CD4-positive, alpha-beta T cell treated with Interleukin-15 for 4 hours (primary cell): ENCODE measurements at places on chromosomes 12 and 14.

DNA sequence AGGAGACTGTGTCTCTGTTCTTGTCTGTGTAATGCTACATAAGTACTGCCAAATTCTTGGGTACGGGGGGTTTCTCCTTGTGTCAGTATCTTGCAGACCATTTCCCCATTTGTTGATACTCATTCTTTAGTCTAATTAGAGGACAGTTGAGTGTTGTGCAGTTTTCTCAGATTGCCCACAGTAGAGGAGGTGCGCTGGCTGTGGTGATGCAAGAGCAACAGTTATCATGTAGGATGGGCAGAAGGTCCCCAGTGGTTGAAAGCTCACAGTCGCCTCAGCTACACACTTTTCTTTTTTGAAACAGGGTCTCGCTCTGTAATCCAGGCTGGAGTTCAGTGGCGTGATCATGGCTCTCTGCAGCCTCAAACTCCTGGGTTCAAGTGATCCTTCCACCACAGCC, 37.8 kb upstream of the ATP2A2 start:
- DNase-seq = no peak

DNA sequence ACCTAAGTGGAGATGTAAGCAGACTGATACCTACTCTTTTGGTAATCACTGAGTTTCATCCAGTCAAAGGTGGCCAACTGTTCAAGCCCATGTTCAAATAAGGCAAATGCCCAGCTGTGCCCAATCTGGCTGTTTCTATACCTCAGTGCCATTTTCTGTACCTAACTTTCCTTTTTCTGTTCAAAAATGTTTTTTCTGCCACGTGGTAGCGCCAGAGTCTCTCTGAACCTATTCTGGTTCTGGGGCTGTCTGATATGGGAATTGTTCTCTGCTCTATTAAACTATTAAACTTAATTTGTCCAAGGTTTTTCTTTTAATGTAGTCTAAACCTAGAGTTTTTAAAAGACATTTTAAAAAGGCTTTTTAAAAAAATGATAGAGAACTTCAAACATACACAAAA, 391.2 kb downstream of the NOVA1 start:
- DNase-seq = no peak

DNA sequence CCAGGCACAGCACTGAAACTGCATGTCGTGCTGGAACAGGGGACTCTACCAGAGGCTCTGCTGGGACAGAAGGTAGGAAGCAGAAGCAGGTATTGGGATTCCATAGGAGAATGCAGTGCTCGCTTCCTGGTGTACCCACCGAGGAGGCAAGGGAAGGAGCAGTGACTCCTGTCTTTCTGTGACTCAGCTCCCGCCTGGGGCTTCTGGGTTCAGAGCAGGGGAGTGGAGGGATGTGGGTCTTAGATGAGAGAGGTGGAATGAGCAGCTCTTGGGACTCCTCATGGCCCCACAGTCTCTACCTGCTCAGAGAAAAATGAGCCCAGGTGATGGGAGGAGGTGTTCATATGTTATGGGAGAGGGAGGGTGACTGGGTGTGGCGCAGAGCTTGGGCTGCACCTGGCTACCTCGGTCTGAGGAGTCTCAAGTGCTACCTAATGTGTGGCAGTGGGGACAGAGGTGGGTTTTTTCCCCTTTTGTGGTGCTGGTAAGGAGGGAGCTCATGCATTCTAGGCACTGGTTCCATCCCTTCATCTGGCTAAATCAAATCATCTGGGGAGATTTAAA, 26.3 kb downstream of the WNT5B start:
- DNase-seq = no peak

- no peak for DNase-seq
Observed at GRCh38 chr12:27528788-27529187, 4.8 kb downstream of the PPFIBP1 start.

DNA sequence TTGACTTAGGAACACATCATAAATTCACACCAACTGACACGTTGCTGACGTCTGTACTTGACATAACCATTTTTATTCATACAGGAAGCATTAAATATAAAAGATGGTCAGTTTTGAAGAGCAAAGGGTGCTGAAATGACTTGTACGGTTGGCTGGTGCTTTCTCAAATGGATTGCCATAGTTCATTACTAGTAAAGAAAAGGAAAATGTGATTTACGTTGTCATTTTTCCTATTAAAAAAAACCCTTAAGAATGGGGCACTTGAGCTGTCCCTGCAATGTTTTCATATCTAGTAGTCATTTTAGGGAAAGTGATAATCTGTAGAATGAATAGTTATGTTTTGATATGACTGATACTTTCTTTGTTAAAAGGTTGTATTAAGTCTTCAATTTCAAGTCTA, 22.5 kb upstream of the MANSC4 start:
- DNase-seq = no peak

DNA sequence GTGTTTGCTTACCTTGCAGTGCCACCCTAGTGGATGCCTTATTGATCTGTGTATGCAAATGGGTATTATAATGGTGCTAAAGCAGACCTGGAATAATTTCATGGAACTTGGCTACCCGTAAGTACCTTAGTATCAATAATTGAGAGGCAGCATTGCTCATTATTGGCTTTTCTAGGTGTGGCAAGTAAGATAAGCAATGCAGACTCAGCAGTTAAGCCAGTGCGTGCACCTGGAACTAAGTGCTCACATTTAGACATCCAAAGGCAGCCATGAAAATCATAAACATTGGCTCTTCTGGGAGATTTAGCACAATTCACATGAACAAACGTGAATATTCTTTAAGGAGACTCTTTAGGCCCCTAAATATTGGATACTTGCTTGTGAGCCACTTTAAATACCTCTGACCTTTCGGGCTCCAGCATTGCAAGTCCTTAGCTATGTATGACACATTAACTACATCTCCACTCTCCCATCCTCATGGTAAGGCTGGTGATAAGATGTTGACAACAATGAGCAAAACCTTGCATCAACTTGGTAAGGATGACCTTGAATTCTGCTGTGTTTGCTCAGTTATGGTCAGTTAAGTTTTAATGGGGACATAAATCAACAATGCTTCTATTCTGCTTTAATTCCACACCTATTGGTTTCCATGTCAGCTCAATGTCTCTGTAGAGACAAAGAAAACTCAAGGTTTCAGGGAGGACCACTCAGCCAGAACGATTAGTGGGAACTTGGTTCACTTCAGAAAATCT, 112.0 kb downstream of the SLC5A8 start:
- no peak for DNase-seq

DNA sequence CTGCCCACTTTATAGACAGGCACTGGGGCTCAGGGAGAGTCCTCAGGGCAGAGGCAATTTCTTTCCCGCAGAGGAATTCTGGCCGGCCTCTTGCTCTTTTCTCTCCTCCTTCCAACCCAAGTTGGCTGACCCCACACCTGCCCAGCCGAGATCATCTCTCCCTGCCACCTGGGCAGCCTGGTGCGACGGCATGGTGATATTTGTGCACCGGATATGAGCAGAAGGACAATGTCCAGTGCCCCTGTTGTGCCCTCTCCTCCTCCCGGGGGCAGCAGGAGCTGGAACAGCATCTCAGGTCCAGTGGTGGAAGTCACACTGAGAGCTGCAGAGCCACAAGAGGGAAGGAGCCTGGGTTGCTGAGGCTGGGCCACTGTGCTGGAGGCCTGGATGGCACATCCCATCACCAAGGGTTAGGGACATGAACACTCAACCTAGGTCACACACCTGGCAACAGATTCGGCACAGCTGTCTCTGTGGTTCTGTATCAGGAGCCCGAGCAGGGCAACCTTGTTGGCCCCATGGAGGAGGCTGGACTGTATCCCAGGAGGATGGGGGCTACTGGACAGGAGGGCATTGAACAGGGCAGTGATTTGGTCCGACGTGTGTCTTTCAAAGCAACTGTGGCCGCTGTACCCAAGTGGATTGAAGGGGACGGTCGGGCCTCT, 57.7 kb upstream of the DIO3 start:
- no peak for DNase-seq

- no peak for DNase-seq
Observed at GRCh38 chr12:6685814-6686213, 3.4 kb downstream of the ZNF384 start.

DNA sequence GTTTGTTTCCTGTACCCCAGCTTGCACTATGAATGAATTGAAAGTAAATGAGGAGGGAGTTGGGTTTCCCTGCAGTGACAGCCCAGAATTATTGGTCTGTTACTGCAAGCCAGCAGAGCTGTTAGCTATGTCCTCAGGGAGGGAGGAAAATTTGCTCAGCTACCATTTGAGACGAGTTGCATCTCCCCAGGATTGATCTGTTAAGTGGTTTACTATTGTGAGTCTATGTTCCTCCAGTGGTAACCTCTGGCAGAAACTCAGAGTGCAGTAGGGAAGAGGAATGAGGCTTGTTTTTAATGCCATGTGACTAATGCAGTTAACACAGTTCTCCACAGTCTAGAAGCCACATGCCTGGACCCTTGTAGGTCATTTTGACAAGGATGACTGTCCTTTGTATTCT, 173.9 kb downstream of the SLC15A4 start:
- no peak for DNase-seq

DNA sequence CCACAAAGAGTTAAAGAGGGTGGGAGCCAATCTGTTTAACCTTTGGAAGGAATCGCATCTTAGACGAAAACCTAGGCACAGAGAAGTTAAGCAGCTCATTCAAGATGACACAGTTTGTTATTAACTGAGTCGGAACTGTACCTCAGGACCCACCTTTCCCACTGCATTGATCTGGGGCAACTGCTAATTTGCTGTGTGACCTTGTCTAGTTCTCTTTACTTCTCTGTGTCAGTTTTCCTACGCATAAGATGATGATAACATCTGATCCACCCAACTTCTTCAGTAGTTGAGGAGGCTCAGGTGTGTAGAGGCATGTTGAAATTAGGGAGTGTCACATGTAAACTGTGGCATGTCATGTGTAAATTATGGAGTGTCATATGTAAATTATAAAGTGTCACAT, 186.2 kb downstream of the ZFP36L1 start:
- no peak for DNase-seq

DNA sequence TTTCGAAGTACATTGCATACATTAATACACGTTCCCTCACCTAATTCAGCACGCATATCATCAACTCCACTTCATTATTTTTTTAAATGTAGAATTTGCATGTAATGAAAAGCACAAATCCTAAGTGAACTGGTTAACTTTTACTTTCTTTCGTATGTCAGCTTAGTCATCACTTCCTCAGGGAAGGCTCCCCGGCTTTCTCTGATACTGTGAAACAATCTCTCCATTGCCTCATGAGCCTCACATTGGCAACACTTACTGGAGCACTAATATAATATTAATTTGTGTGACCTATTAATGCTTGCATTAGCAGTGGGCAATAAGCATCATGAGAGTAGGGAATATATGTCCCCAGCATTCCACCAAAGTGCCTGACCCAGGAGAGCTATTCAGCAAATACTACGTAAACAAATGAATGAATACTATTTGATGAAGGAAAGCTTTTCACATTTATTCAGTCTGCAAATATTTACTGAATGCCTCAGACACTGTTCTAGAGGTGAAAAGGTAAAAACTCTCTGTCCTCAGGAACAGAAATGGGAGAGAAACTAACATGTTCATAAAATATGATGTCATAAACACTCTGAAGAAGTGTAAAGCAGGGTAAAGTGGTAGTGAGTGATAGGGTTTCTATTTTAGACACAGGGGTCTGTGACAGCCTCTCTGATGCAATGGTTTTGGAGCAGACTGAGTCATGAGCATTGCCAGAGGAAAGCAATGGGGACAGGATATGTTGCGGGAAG, 327.5 kb upstream of the DIO2 start:
- no peak for DNase-seq

GRCh38 chr12:123167329-123167728, 16.4 kb upstream of the PITPNM2 start:
- no peak for DNase-seq

DNA sequence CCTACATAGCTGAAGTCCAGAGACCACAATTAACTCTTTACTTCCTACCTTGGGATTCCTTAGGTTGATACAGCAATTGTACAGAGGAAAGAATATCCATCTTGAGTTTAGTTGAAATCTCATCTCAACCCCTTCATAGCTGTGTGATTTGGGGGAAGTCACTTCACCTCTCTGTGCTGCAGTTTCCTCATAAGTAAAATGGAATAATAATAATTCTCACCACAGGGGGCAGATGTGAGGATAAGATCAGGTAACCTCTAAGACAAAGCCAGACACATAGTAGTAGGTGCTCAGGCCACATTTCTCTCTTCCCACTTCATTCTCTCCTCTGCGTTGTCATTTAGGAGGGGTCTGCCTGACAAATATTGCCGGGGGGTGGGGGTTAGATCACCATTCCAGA, 6.7 kb downstream of the FOXN4 start:
- no peak for DNase-seq

GRCh38 chr12:53048033-53048779, 1.7 kb upstream of the TNS2 start:
- DNase-seq = no peak

DNA sequence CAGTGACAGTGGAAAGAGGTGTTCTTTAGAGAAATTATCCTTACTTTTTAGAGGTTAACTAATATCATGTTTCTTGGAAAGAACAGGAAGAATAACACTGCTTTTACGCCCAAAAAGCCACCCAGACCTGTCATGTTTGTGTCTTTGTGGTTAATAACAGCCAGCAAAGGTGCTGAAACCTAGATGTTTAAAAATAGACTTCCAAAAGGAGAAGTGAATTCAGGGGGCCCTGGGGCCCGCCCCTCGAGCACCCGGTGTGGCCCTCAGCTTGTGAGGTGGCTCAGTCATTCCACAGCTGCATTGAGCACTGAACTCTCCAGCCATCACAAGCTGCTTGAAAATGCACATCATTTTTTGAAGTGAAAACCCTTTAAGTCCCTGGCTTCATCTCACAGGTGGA, 20.8 kb upstream of the AMN start:
- no peak for DNase-seq

- no peak for DNase-seq
Observed at GRCh38 chr14:96180043-96180874, 24.4 kb upstream of the BDKRB2 start.

GRCh38 chr14:56874375-56874774, 64.1 kb upstream of the OTX2 start:
- DNase-seq = no peak

- no peak for DNase-seq
Observed at GRCh38 chr12:126915309-126915708, 1351.7 kb upstream of the TMEM132C start.

GRCh38 chr12:42786400-42787148, 197.0 kb upstream of the PRICKLE1 start:
- no peak for DNase-seq

GRCh38 chr14:59055439-59056045, 132.9 kb upstream of the DAAM1 start:
- DNase-seq = peak; percentile 20

GRCh38 chr12:26298785-26299621, 103.6 kb downstream of the SSPN start:
- DNase-seq = peak; percentile 37

DNA sequence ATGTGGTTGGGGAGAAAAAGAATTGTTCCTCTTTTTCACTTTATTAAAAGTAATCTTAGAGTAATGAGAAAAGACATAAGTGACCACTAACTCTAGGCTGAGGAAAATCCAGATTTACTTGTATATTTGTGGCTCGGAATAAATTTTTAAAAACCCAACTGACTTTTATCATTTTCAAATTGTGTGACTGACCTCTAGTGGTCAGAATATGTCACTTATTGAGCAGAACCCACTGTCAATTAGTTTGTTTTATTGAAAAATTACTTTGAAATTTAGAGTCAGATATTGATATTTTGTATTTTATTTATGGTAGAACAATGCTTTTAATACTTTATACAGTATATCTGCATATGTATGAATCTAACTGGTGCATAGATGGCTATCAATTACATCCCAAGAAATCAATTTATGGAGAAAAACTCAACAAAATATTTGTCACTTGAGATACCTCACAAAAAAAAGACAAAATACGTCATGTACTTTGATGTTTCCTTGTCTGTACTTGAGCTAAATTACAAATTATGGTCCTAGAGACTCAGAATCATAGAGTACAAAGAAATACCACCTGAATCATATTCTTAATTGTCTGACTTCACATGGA, 229.4 kb downstream of the CNTN1 start:
- no peak for DNase-seq

GRCh38 chr12:45216230-45216982, 511 bp downstream of the ANO6 start:
- DNase-seq = peak; percentile 29
